ENCODE measurements at places on chromosomes 1 and 21.
A peak's percentile ranks its signal among the peaks of the same experiment; 100 is the strongest.

DNA sequence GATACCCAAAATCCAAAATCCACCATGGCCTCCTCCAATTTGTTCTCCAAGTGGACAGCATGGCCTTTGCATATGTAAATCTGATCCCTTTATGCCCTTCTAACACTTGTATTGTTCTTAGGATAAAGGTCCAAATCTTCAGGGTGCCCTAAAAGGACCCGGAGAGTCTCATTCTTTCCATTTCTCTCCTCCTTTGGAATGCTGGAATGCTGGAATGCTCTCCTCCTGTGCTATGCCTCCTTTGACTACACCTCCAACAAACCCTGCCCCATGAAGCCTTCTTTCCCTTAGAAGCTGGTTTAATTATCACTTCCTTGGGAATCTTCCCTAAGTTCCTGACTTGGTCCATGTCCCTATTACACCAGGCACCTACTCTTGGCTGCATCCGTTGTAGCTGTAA, 484.8 kb upstream of the RUNX1 start:
- DNase-seq = no peak

DNA sequence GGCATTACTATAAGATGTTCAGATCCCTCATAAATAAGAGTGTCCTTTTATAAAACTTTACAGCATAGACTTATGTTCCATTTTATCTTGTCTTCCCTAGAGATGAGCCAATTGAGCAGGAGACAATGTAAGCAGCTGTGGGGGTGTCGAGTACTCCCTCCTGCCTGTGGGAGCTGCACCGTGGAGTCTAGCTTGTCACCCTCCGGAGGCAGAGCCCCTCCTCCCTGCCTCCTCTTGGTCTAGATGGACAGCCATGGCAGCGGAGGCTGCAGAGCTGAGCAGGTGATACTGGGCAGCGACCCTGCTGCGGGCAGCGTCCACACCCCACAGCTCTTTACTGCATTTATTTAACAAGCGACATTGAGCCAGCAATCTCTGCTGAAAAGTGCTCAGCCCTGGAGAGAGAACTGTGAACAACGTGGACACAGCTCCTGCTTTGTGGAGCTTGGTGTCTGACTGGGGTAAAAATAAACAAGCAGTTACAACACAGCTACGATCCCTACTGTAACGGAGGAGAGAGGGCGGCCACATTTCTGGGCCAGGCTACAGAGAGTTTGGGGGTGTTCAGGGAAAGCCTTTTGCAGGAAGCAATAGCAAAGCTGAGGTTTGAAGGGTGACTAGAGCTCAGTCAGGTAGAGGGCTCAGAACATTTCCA, 12.8 kb upstream of the KIF21B start:
- no peak for DNase-seq

- DNase-seq = peak; percentile 69
Observed at GRCh38 chr1:22808676-22809483, 98.2 kb downstream of the EPHB2 start.

DNA sequence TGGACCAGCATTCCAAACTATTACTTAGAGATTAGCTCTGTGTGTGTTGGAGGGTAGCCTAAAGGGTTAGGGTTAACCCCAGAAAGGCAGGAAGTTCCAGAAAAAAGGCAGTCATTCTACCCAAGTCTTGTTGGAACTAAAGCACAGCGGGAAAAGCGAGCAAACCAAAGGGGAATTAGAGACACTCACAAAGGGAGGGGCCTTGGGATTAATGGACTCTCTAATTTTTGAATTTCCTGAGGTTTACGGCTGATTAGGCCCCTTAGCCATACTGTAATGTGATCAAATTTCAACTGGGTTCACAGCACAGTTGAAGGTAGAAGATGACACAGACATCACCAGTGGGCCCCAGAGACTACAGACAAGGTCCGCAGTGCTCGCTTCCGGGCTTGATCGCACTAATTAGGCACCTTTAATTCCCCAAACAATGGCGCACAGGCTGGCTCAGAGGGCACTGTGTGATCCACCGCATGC, 28.3 kb downstream of the CAPZB start:
- no peak for DNase-seq

DNA sequence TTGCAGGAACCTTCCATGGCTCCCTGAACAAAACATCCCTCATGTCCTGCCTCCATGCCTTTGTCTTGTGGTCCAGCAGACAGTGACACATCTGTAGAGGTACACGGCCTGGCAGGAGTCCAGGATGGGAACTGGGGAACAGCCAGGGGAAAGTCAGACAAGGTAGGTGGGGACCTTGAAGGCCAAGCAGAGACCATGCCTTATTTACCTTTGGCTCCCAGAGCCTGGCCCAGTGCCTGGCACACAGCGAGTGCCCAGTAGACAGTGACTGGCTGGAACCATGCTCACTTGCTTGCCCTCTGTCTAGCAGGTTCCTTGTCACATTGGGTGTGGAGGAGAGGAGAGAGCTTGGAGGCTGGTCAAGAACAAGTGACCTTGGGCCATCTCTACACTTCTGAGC, 81.0 kb downstream of the BCAR3 start:
- no peak for DNase-seq

GRCh38 chr1:206004826-206005225, 1.6 kb upstream of the RAB7B start:
- DNase-seq = no peak

DNA sequence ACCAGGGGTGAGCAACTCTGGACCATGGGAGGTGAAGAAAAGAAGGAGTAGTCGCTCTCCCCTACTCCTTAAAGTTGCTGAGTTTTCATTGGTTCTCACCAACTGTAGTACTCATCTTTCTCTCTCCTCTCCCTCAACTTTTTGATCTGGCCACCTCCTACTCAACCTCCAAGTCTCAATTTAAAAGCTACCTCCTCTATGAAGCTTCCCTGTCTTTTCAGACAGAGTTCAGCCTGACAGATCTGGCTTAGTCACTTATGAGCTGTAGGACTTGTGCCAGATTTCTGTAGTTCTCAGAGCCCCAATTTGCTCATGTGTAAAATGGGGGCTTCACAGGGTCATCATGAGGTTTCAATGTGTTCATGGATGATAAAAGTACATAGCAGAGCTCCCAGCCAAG, 34.5 kb upstream of the HTR1D start:
- peak; percentile 1 for DNase-seq
